Dermis blood vessel endothelial cell (primary cell): ENCODE measurements at places on chromosomes 3 and 15. TPM values are rescaled to one million over a fixed set of nuclear protein-coding genes. Genes with fewer than 3 reads are reported as not detected.
A peak's percentile ranks its signal among the peaks of the same experiment; 100 is the strongest.

GRCh38 chr15:70376031-70376928, 278.6 kb upstream of the TLE3 start:
- no peak for DNase-seq

- DNase-seq = no peak
Measured at GRCh38 chr3:143067201-143067600, 52.4 kb upstream of the CHST2 start.

DNA sequence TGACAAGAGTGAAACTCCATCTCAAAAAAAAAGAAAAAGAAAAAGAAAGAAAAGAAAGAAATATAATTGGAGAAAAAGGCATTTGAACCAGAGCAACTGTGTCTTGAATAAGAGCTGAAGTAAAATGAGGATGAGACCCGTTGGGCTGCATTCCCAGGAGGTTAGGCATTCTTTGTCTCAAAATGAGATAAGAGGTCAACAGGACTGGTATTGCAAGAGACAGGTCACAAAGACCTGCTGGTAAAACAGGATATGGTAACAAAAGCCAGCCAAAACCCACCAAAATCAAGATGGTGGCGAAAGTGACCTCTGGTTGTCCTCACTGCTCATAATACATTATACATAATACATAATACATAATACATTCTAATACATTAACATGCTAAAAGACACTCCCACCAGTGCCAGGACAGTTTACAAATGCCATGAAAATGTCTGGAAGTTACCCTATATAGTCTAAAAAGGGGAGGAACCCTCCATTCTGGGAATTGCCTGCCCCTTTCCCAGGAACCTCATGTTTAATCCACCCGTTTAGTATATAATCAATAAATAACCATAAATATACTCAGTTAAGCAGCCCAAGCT, 8.6 kb upstream of the TIPIN start:
- DNase-seq = no peak

DNA sequence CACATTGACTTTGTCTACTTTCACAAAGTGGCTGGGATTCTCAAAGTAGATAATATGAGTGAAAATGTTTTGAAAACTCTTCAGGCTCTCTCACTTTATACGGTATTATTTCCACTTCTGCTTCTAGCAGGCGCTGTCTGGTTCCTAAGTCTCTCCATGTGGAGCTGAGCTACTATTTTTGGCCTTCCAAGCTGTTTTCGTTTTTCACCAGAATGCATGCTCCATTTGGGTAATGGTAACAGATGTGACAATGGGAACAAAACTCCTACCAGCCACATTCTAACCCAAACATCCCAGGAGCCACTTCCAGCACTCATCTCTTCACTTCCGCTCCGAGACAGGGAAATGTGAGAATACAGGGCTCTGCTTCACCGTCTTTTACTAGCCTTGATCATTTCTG, 586.7 kb downstream of the NTRK3 start:
- DNase-seq = no peak

GRCh38 chr3:136819731-136820679, 1.1 kb downstream of the SLC35G2 start:
- DNase-seq = peak; percentile 64

GRCh38 chr3:40129981-40130380, 179.5 kb upstream of the EIF1B start:
- no peak for DNase-seq

DNA sequence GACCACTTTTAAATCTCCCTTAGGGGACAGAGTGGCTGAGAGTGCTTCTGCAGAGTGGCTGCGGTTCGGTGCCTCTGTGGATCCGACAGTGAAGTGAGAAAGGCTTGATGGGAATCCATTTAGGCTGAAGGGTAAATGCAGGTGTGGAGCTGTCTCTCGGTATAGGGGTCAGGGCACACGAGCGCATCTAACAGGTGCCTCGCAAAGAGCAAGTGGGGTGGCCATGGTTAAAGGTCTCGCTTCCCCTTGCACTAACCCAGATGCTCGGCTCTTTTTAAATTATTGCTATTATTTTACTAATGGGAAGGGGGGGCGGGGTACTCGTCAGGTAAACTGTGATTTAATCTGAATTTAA, 598 bp upstream of the GJD2 start:
- DNase-seq = no peak

Gene ALDH1A2
- 29.4 and 70.9 TPM in 2 replicates for total RNA-seq
